CD4-positive, CD25-positive, alpha-beta regulatory T cell (primary cell): ENCODE measurements at places on chromosomes 16 and 17.

- DNase-seq = no peak
These were observed 3.0 kb downstream of the TSPAN10 start for GRCh38 chr17:81640011-81640410.

GRCh38 chr17:63598281-63598680 lies 2.4 kb upstream of the TACO1 start:
- no peak for DNase-seq

- DNase-seq = no peak
These were observed 25.2 kb downstream of the ZDHHC7 start for GRCh38 chr16:84986102-84986501.

DNA sequence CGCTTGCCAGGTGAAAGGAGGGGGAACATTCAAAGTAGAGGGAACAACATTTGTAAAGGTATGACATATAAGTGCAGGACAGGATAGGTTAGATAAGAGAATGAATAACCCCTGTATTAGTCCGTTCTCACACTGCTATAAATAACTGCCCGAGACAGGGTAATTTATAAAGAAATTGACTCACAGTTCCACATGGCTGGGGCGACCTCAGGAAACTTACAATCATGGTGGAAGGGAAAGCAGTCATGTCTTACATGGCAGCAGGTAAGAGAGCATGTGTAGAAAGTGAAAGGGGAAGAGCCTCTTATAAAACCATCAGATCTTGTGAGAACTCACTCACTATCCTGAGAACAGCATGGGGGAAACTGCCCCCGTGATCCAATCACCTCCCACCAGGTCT lies 223.8 kb downstream of the SOX9 start:
- no peak for DNase-seq

- no peak for DNase-seq
These were observed 12.2 kb upstream of the CDH5 start for GRCh38 chr16:66354034-66354909.

GRCh38 chr16:53692146-53692545 lies 11.5 kb downstream of the RPGRIP1L start:
- DNase-seq = no peak

- DNase-seq = no peak
These were observed 104.1 kb downstream of the PLCG2 start for GRCh38 chr16:81883235-81883634.

GRCh38 chr16:80739523-80739922 lies 64.9 kb downstream of the CDYL2 start:
- DNase-seq = no peak

DNA sequence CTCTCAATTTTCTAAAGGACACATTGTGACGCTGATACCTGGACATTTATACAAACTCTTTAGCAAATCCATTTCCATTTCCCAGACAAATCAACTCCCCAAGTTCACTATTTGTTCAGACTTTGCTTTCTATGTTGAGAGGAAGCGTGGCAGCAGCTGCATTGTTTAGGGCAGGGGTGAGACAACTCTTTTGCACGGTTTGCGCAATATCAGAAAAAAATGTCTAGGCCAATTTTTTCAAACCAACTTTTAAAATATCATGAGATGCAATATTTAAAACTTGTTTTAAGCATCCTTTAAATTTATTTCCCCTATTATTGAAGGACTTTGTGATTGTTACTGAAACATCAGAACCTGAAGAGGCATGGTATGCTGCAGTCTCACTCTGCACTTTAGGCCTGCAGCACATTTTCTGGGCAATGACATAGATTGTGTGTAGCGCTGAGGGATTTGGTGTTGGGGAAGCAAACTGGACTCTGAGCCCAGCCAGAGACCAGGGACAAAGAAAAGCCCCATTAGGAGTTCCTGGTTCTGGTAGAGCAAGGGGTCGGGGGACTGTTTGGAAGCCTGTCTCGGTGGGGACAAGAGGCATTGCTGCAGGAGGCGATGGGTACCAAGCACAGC lies 6.4 kb upstream of the CCDC182 start:
- no peak for DNase-seq

DNA sequence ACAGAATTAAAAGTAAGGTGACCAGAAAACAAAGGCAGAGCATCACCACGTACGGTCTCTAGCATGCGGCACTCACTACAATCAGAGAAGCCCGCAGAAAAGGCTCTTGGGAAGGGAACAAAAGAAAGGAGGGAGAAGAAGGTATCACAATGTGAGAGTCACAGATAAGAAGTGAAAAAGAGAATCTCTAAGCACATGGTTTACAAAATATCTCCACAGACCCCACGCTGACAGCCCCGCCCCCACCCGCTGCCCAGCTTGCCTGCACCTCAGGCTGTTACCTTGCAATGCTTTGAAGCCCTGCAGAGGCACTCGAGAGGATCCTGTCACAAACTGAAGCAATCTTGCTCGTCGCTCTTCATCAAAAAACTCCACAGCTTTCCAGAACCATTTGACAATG lies 40.5 kb downstream of the CEP95 start:
- no peak for DNase-seq

DNA sequence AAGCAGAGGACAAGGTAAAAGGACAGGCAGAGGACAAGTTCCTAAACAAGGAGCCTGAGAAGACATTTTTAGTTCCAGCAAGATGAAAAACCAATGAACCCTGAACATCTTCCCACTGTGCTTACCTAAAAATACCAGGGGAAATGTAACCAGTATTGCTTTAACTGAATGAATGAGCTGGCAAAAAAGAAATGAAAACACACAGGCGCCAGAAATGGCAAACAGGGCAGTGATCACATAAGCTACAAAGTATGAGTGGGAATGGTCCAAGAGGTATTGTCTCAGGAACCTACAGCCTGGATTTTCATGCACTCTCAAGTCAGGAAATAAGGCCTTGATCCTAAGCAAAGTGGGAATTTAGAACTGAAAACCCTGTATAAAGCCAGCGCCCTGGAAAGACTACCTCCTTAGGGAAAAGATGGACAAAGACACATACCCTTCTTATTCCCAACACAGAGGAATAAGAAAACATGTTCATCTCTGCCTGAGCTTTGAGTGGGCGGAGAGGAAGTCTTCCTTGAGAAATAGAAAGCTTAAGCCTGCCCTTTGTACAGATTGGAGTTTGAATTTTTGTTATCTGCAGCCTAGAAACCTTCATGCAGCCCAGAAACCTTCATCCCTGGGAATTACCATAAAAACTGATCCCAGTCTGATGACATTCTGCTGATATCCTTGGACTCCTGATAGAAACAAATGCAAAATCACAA lies 2.1 kb downstream of the CMTM2 start:
- no peak for DNase-seq

DNA sequence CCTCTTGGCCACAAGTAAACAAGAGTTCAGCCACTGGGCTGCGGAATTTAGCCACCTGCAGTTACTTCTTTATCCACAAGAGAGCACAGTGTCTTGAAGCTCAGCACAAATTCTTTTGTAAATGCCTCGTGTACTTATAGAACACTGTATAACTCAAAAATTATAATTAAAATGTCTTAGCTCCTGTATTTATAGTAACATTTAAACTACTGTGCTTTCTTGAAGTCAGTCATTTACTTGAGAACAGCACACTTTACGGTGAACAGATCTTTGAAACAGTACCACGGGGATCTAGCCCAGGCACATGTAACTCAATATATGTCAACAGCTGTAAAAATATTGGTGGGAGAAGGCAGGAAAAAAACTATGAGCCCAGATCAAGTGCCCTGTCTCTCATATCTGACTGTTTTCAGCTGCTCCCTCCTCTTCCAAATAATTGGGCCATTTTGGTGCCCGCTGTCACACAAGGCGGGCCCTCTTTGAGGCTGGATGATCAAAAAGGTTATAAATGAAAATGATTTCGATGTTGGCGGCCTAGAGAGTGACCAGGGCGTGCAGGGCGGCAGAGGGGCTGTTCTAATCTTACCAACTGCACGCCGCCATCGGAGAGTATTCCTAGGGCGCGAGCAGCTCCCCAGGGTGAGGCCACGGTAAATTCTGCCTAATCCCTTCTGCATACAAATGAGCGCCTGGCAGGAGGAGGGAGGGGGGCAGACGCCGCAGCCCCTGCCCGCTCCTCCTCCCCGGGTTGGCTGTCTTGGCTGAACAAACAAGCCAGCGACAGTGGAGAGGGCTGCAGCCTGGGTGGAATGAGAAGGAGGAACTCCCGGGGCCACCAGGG lies 183.2 kb downstream of the C16orf78 start:
- no peak for DNase-seq
